Activated T-cell treated with anti-CD3 and anti-CD28 coated beads, Interleukin-2, amount 50 U/mL, for 72 hours (primary cell): ENCODE measurements at places on chromosomes 2 and 18. TPM values are rescaled to one million over a fixed set of nuclear protein-coding genes. Genes with fewer than 3 reads are reported as not detected.

DNA sequence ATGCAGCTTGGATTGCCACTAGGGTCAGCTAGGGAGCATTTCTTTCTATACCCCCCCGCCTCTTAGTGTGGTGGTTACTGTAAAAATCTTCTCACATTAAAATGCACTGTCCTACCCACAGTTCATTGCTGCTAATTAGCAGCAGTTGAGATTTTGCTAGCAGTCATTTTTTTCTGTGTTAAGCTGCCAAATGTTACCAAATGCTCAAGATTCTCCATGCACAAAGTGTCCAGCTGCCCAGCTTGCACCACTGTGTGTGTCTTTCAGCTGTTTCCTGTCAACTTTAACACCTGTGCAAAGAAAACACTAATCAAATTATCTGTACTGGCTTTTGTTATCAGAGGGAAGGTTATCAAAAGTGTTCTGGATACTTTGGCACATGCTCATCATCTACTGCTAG, 679.3 kb downstream of the NR4A2 start:
- no peaks in the 10 kb centered on the region for H3K27me3 ChIP-seq
- H3K4me3 ChIP-seq, result no peak overlapping the region
- no peak for DNase-seq

DNA sequence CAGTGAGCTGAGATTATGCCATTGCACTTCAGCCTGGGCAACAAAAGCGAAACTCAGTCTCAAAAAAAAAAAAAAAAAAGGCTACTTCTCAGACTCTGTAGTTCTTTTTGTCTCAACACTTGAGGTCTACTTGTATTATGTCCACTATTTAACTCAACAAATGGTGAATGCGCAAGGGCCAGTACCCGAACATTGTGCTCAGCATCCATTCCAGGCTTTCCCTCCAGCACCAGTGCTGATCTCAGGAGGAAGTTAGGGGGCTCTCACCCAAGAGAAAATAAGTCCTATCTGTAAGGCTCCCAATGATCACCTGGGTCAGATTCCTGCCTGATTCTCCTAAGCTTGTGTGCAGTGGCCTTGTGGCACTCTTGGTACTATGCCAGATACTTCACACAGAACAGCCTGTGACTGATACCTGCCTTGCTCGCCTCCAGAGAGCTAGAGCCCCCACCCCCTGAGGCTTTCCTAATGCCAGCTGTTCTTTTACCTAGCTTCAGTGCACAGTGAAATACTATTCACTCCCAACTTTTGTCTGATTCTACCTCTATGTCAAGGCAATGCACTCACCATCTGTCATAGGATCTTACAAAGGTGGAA, 74.9 kb downstream of the INO80D start:
- H3K36me3 ChIP-seq, result peaks cover 11% of the 10 kb centered on the region
- no peaks in the 10 kb centered on the region for H3K27me3 ChIP-seq
- H3K4me1 ChIP-seq, result no peaks in the 10 kb centered on the region
- H3K27ac ChIP-seq, result no peak overlapping the region
- no peak overlapping the region for H3K4me3 ChIP-seq

- no peaks in the 10 kb centered on the region for H3K27me3 ChIP-seq
- peaks cover 8% of the 10 kb centered on the region for H3K36me3 ChIP-seq
- H3K4me3 ChIP-seq, result no peak overlapping the region
- H3K4me1 ChIP-seq, result peaks cover 13% of the 10 kb centered on the region
- no peak overlapping the region for H3K27ac ChIP-seq
- no peak for DNase-seq
Measured at GRCh38 chr2:88574445-88574844, 52.8 kb downstream of the EIF2AK3 start.

DNA sequence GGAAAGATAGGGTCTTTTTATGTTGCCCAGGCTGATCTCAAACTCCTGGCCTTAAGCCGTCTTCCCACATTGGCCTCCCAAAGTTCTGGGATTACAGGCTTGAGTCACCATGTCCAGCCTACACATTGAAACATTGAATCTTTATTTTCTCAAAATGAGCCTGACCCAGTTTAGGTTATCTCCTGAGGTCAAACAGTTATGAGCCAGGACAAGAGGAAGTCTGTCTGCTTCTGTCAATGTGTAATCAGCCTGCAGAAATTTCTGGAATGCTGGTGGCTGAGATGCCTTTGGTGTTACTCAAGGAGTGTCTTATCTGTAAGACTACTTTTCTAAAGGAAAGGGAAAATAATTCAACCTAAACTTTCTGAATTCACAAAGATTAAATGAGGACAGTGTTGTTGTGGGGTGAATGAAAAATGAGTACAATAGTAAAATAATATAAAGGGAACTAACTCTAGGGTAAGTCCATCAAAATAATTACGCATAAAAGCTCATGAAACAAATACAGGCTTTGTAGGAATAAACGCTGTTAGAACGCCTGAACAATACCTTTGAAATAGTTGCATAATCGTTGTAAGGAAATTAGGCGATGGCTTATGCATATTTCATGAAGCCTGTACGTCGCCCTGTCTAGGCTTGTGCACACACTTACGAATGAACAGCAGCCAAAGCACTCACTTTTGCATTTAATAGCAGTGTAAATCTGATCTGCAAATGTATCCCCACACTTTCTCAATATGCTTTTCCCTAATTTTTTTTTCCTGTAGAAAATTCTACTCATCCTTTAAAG, 260.8 kb downstream of the RDH14 start:
- H3K4me3 ChIP-seq, result no peak overlapping the region
- no peak for DNase-seq
- H3K36me3 ChIP-seq, result no peaks in the 10 kb centered on the region

DNA sequence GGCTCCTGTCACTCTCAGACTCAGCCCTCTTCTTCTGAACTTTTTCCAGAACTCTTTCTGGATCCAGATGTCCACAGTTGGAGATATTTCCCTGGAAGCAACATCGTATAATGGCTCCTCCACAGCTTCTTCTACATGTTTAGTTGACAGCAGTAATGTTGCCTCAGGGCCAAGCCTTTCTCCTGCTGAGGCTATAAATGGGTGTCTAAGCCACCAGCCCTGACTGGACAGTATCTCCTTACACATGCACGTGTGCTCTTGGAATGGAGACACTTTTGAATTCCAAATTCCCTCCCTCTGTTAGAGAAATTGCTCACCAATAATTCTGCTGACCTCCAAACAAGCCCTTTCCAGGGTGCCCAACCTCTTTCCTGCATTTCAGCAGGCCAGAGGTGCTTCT, 156.2 kb upstream of the PIK3C3 start:
- DNase-seq, result no peak
- H3K4me3 ChIP-seq, result no peak overlapping the region
- no peak overlapping the region for H3K27ac ChIP-seq
- H3K4me1 ChIP-seq, result no peaks in the 10 kb centered on the region

DNA sequence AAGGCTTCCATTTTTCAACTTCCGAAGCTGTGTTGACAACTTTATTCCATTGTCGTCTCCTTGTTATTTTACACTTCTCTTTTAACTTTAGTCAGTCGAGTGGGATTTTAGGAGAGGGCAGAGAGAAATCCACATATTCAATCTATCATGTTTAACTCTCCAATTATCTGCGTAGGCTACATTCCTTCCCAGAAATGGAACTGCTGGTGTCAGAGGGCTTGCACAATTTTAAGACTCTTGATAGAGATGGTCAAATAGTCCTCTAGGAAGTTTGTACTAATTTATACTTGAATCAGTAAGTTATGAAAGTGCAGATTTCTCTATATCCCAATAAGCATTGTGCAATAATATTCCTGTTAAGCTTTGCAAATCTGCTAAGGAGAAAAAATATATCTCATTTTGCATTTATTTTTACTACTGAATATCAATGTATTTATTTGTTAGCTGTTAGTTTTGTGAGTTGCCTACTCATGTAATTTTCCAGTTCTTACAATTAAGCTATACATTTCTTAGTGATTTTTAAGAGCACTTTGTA, 95.6 kb downstream of the CYP26B1 start:
- H3K27ac ChIP-seq, result no peak overlapping the region
- no peak for DNase-seq
- peaks cover 2% of the 10 kb centered on the region for H3K36me3 ChIP-seq
- no peaks in the 10 kb centered on the region for H3K27me3 ChIP-seq

The DAW1 gene
- total RNA-seq, result not detected
